Activated CD8-positive, alpha-beta memory T cell treated with anti-CD3 and anti-CD28 coated beads for 1 hour (primary cell): ENCODE measurements at places on chromosomes 7 and 10.

DNA sequence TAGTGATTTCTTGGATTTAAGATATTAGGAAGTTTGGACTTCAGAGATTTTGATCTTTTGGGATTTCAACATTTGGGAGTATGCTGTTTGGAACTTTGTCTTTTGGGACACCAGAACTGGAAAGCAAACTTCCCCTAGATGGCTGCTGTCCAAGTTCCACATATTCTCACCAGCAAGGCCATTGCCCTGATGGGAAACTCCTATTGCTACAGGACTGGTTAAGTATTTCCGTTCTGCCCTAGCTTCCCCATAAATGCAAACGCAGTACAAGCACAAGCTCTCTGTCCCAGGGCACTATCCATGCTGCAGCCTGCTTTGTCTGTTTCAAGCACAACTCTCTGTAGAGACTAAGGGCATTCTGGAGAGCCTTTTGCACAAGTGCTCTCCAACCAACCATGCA lies 79.3 kb upstream of the SLC25A13 start:
- no peak for DNase-seq

- DNase-seq: peak; percentile 20
Observed at GRCh38 chr10:6173203-6173602, 29.5 kb upstream of the PFKFB3 start.

- no peak for DNase-seq
Observed at GRCh38 chr7:20745702-20746101, 41.0 kb downstream of the SP8 start.

DNA sequence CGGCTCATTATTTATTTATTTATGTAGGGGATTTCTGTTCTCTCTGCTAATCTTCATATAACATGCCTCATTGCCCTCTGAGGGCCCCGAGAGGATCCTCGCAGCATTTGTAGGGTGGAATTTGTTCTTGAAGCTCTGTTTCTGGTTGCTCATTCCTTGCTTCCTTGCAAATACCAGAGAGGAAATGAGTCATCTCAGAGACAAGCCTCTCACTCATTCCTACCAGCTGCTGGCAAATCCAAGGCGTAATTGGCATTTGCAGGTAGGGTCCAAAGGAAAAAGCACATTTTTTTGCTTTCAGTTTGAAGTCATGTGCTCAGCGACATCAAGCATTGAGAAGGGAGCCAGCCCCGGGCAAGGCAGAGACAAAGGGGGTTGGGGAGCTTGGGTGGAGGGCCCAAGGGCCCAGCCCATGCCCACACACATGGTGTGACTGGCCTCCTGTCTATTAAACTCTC lies 501.6 kb downstream of the GALNT17 start:
- no peak for DNase-seq

DNA sequence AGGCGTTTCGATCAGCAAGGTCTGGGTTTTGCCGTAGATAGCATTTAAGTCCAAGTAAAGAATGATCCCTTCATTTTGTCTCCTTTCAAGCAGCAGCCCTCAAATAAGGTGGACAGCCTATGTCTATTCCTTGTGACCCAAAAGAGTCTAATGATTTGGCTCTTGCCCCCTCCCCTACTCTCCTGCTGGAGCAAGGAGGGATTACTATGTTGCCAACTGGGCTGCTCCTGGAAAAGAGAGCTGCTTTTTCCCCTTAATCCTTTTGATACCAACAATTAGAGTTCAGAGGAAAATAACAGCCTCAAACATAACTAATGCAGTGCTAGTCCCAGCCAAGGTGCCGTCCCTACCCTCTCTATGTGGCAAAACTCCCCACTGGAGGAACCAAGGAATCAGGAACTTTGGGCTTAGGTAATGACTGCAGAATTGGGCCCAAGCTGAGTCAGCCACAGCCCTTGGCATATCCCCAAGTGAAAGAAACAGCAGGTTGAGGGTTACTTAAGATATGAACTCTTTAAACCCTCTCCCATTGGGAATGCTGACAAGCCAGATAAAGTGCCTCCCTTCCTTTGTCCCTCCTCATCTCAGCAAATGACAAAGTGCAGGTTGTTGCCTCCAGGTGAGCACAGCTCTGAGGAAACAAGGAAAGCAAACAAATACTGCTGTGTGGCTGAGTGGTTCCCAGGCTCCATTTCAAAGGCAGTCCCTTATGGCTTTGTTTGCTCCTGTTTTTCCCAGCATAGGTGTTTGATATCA lies 643.7 kb downstream of the INHBA start:
- no peak for DNase-seq

DNA sequence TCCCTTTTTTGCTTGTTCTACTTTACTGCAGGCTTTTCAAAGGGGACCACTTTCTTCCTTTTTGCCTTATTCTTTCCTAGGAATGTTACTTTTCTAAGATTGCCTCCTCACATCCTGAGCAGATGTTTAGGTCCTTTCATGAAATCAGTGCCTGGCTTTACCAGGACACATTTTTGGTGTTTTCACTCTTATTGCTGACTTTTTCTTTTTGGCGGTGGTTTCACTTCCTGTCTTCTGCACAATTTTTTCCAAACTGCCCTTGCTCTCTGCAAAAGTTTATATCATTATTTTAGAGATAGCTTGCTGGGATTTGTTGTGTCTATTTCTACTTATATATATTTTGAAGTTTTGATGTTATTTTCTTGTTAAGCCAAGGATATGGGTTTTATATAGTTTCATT lies 332.2 kb upstream of the MTPN start:
- DNase-seq: no peak

DNA sequence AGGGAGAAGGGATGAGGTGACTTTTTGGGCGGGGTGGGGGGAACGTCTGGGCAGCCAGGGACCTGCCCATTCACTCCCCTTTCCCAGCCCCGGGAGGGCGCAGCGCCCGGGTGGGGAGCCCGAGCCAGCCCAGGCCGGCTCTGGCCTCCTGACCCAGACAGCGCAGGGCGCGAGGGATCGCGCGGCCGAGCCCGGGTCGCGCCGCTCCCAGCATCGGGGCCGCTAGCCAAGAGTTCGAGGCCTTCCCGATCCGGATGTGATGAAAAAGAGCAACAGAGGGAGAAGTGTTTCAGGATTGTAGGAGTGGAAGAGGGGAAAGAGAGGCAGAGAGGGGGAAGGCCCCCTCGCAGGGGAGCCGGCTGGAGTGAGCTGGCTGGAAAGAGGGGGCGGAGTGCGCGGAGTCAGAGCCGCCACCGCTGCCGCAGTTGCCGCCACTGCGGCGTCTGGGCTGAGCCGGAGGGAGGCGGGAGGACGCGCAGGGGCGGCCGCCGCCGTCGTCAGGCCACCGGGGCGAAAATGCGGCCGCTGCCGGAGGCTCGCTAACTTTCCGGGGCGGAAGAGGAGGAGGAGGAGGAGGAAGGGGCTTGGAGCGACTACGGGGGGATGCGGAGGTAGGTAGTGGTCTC lies at the start of gene MDFIC:
TSS of gene MDFIC (plus strand) at position 69 of the 626 bp plus-strand sequence. CDS start 940 bp downstream, outside the sequence.
- DNase-seq: no peak

DNA sequence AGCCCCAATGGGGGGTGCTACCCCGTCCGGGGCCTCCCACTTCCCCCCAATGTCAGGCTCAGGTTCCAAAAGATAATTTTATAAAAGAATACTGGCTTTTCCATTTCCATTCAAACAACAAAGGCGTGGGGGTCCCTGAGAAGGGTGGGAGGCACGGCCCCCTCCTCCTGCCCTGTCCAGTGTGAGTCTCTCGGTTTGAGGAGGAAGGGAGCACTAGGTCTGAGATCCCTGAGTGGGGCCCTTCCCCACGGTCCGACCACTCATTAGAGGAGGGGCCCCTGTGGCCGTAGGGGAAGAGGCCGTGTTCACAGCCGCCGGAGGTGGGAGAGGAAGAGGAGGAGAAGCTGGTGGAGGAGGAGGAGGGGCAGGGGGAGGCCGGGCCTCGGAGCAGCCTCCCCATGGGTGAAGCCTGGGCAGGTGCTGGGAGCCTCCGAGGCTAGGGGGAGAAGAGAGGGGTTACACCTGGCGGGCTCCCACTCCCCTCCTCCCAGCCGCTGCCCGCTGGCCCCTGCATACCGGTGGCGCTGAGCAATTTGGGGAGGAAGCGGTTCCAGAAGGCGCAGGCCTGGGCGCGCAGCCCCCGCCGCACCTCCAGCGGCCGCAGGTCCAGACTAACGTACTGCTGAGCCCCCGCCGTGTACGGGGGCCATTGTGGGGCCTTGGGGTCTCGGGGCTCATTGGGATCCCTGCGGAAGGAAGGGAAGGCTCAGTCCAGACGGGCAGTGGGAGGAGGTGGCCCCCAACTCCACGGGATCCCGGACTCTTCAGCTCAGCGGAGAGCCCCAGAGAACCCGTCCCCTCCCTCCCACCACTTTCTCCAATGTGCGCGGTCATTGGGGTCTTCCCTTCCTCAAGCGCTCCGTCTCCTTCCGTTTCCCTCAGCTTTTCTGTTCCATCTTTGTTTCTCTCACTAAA lies 1.4 kb upstream of the UFSP1 start:
- no peak for DNase-seq

- no peak for DNase-seq
Observed at GRCh38 chr10:35424680-35425285, 88.5 kb downstream of the CCNY start.

DNA sequence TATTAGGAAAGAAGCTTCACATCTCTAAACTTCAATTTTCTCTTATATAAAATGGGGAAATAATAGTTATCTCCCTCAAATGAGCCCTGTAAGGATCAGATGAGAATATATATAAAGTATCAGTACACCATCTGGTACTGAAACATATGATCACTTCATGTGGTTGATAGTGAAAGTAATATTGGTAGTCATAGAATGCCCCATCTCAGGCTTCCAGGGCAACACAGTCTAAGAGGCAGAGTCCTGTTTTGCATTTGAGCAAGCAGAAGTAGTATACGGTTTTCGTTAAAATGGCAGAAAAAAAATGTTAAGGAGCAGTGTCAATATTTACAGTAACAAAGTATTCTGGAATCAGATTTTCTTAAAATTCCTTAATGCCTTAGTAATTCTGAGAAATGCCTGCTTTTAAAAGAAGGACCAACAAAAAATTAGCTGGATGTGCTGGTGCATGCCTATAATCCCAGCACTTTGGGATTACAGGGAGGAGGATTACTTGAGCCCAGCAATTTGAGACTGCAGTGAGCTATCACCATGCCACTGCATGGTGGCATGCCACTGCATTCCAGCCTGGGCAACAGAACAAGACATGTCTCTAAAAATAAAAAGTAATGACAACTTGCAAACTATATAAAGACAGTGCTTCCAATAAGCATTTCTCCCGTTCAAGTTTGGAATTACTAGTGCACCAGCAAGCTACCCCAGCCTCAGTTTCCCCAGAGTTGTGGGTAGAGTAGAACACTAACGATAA lies 19.8 kb downstream of the KBTBD2 start:
- no peak for DNase-seq

GRCh38 chr10:4848356-4849041 lies 22.5 kb downstream of the AKR1E2 start:
- DNase-seq: no peak

DNA sequence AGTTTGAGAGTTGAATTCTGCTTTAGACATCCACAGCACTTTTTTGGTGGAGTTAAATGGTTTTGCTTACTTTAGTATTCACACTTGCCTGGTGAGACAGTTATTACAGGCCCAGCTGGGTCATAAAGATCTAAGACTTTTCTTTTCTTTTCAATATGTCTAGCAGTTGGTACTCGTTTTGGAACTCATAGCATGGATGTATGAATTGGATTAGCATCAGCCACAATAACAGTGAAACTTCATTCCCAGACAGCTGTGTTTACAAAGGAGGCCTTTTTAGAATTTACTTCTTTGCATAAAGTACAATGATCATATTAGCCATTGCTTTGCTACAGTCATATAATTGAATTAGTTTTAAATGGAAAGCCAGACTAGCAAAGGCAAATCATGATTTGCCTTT lies 168.4 kb upstream of the DKK1 start:
- DNase-seq: no peak

DNA sequence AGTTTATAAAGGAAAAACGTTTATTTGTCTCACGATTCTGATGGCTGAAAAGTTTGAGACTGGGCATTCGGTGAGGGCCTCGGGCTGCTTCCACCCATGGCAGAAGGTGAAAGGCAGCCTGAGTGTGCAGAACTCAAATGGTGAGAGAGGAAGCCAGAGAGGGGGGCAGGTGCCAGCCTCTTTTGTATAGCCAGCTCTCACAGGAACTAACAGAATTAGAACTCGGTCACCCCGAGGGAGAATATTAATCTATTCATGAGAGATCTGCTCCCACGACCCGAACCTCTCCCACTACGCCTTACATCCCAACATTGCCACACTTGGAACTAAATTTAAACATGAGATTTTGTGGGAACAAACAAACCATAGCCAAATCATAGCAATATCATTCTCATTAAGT lies 112.6 kb downstream of the ZPBP start:
- DNase-seq: no peak

- DNase-seq: no peak
Observed at GRCh38 chr7:45021604-45022296, 21.7 kb downstream of the CCM2 start.

DNA sequence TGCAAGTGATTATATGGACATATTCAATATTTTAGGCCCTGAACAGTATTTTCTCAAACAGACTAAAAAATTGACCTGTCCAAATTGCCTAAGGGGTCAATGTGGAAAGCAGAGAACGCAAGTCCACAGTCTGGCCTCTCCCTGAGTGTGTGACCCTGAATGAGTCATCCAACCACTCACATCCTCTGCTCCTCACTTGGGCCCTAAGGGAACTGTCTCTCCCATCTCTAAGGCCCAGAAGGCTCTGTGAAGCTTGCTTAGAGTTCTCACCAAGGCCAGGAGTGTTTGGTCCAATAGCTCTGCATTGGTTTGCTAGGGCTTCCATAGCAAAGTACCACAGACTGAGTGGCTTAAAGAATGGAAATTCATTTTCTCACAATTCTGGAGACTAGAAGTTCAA lies 155.1 kb downstream of the LSM5 start:
- DNase-seq: no peak

GRCh38 chr10:127046975-127047877 lies 142.0 kb downstream of the DOCK1 start:
- DNase-seq: no peak

DNA sequence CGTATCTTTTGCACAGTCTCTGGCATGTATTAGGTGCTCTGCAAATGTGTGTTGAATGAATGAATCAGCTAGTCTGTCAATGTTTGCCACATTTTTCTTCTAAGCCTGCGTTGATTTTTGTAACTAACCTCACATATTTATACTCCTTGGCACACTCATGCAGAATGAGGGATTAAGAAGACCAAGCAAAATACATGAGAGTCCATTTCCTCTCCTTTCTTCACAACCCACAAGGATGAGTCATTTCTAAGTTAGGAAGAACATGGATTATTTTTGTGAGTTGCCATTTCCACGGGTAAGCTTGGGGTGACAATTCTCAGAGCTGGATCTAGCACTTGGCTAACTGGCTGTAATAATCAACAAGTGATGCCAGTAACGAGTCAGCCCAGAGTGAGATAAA lies 158.8 kb downstream of the TWIST1 start:
- DNase-seq: no peak

DNA sequence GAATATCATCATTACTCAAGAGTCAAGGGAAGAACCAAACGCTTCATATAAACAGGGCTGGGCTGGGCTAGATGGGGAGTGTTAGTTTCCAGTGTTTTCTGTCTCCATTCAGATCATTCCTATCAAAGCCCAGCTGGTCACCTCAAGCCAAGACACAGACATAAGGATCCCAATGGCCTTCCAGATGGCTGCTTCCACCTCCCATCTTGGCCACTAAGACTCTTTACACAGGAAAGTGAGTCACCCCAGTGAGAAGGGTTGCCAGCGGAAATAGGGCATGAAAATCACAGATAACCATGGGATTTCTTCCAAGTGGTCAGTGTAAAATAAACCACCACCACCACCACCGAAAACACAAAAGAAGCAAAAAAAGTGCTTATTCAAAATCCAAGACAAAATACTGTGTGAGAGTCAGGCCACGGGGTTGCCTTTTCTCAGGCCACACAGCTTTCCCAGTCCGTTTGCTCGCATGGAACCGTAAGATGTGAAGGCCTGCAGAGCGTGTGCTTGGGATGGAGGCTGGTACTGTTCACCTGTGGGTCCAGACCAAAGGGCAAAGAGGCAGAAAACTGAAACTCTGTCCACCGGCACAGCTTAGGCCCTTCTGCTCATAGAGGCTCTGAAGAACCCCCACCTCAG lies 5.6 kb downstream of the PRSS2 start:
- DNase-seq: no peak
